SK-MEL-5 (cell line): ENCODE measurements at places on chromosomes 3 and 15. TPM values are rescaled to one million over a fixed set of nuclear protein-coding genes. Genes with fewer than 3 reads are reported as not detected.

DNA sequence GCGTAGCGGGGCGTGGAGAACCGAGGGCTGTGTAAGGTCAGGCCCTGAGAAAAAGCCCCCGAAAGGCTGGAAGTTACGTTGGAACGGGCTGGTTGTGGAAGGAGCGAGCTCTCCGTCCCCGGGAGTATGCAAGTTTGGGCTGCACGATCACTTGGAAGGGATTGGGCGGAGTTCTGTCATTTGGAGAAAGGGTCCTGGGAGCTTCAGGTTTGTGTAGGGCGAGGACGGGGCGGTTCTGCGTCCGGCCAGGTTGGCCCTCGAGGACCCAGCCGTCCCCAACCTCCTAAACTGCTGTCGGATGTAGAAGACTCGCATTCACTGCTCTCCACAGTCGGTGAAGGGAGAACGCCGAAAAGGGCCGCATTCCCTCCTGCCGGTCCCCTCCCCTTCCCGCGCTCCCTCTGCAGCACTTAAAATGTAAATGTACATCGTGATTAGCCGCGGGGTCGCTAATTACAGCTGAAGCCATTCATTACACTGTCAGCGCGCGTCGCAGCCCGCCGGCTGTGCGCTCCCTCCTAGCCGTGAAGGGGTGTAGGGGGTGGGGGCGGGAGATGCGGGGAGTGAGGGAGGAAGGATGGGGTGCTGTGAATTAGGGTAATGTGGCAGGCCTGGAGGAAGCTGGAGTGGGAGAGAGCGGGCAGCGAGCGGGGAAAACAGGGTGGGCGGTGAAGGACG, 2.5 kb upstream of the RPP25 start:
- no peak for DNase-seq

The ATP13A4 gene
- total RNA-seq, result not detected in 2 replicates

- no peak for DNase-seq
These were observed 1136.1 kb downstream of the OTOL1 start for GRCh38 chr3:162632672-162633071.

GRCh38 chr15:25246641-25247406, 192.0 kb downstream of the UBE3A start:
- no peak for DNase-seq

- no peak for DNase-seq
These were observed 45.5 kb downstream of the GPR160 start for GRCh38 chr3:170083343-170083742.
